Activated CD4-positive, CD25-positive, alpha-beta regulatory T cell treated with anti-CD3 and anti-CD28 coated beads, Interleukin-2, amount 50 U/mL, for 72 hours (primary cell): ENCODE measurements at places on chromosomes 7 and 10.

DNA sequence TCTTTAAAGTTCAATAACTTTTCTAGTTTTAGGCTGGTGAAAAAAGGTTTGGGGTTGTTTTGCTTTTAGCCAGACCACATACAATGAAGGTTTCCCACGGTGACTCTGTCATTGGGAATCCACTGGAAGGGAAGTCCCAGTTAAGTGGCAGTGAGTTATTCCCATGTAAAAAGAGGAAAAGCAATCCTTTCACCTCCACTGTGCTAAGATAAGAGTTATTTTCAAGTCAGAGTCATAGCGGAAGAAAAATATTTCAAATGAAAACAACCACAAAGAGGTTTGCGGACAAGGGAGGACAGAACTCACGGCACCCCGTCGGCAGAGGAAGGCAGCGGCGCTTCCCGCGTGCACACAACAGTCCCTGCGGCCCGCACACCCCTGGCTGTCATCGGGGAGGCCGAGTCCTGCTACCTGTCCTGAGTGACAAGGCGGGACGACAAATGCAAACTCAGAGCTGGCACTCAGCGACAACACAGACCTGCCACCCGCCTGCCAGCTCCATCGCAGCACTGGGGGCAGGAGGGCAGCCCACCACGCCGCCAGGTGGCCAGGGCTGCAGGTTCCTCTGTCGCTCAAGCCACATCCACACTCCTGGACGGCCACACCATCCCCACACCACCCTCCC, 9.3 kb upstream of the PAPOLB start:
- no peak for DNase-seq

GRCh38 chr7:104196161-104196560, 11.7 kb downstream of the ORC5 start:
- no peak for DNase-seq

- no peak for DNase-seq
These were observed 125.7 kb downstream of the ARHGAP22 start for GRCh38 chr10:48478980-48479811.

DNA sequence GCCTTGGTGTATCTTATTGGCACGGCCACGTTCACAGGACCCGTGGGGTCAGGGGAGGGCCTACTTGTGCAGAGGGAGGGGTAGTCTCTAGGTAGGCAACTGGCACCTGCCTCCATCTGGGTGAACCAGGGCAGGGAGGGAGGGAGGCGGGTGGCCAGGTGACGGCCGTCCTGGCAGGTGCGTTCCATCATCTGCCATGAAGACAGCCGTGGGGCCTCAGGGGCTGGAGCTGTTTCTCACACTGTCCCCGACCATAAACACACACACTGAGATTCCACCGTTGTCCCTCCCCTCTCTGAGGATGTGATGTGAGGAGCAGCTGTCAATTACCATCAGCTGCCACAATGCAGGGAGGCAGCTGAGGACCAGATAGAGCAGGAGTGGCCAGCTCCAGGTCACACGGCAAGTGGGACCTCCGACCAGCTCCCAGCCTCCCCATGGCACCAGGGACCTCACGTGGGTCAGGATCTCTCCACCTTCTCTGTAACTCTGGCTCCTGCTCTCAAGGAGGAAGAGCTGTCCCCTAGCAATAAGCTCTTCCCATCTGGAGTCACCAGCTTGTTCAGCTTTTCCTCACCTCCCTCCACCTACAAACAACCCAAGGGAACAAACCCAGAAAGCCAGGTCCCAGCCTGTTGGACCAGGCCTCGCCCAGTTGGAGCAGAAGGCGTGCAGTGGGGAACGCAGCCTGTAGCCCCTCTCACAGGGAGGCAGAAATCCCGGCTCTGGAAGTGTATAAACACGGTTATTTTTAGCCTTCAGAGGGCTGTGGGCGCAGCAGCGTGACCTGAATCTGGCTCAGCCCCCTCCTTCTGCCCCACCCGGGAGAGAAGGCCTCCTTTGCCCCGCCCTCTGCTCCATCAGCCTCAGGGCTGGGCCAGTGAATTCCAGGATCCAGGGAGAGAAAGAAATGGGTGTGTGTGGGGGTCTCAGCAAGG, 33.1 kb downstream of the ZMIZ1 start:
- DNase-seq, result no peak

DNA sequence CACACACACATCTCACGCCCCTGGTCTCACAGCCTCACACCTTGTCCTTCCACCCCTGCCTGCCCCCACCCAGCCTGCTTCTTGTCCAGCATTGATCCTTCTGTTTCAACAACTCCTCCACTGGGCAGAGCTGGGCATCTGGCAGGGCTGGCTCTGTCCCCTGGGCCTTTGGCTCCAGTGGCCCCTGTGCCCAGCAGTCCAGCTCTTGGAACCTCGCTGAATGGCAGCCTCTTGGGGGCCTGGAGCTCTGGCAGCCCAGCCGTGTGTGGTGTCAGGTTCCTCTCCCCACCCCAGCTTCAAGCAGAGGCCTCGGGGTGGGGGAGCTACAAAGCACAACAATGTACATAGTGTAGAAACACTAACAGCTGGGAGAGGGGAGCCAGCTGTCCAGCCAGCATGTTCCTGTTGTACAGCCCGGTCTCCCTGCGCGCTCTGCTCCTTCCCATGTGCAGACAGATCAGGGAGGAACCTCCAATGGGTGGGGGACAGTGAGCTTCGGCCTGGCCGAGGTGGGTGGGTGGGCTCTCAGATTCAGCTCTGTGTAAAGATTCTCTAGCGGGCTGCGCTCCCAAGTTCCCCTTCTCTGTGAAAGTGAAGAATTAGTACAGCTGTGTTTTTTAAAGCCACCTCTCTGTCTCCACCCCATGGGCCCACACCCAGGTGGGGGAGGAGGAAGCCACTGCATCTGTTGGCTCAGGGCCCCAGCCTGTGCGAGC, 19.4 kb downstream of the ZMIZ2 start:
- no peak for DNase-seq

DNA sequence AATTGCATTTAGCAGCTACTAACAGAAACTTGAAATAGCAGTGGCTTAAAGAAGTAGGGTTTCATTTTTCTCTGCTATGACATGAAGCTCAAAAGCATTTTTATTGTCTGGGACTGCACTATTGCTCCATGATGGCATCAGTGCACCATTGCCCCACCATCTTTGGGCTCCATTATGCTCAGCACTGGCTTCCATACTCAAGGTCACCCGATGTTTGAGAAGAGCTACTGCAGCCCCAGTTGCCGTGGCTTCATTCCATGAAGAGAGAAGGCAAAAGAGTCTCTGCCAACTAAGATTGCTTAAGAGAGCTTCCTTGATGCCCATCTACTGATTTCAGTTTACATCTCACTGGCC, 192.2 kb upstream of the LRGUK start:
- no peak for DNase-seq

- DNase-seq, result no peak
These were observed 250.1 kb upstream of the MBL2 start for GRCh38 chr10:53022611-53023088.

DNA sequence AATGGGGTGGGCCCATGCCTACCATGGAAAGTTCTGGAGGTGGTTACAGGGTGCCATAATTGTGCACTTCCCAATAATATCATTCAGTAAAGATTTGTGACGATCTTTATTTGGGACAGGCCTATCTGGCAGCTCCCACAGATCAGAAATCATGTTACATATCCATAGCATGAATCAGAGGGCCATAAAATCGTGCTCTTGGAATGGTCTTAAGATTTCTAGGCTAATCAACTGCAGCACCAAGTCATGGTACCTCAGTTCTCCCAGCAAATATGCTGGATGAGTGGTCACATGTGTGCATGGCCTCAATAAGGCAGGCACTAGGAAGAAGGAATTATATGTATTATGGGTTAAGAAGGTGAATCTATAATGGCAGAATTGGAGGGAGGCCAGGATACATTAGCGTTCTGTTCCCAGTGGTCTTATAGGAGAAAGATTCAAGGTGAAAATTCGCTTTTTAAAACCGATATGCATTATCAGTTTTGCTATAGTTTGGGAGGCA, 134.7 kb downstream of the NRP1 start:
- DNase-seq, result no peak

DNA sequence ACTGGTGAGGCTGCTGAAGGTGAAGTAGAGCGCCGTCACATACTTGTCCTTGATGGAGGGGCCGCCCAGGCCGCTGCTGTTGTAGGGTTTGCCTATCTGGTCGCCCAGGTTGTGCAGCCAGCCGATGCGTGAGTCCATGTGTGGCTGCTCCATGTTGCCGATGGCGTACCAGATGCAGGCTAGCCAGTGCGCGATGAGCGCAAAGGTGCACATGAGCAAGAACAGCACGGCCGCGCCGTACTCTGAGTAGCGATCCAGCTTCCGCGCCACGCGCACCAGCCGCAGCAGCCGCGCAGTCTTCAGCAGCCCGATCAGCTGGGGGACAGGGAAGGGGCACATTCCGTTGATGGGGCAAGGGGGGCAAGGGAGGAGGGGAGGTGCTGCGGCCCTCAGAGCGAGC, 26.6 kb downstream of the KCNH2 start:
- DNase-seq, result no peak

DNA sequence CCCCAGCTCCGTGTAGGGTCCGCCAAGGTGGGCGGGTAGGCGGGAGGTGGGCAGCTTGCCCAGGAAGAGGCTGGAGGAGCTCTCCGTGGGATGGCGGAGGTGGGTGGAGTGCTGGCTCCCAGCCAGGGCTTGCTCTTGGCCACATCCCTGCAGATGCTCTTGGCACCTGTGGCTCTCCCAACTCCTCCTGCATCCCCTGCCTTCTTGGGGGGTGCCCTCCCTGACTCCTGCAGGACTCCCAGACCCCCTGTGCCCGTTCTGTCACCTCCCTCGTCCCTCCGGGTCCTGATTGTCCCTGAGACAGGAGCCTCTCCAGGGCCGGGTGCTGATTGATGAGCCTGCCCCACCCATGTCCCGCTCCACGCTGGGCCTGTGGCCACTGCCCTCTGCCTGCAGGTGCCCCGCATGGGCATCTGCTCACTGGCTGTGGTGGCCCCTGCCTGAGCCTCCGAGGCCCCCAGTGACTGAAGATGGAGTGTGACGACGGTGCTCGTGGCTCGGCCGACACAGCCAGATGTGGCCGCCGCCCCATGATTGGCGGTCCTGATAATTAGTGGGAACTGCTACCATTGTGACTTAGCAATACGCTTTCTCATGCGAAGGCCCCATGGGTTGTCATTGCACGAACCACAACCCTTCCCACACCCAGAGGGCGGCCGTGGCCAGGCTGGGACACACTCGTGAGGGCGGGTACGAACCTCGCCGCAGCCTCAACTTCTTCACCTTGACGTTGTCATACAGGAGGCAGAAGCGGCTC, 23.6 kb downstream of the CFAP46 start:
- DNase-seq, result no peak

- DNase-seq, result no peak
These were observed 28.7 kb downstream of the SLC29A3 start for GRCh38 chr10:71347587-71348395.

DNA sequence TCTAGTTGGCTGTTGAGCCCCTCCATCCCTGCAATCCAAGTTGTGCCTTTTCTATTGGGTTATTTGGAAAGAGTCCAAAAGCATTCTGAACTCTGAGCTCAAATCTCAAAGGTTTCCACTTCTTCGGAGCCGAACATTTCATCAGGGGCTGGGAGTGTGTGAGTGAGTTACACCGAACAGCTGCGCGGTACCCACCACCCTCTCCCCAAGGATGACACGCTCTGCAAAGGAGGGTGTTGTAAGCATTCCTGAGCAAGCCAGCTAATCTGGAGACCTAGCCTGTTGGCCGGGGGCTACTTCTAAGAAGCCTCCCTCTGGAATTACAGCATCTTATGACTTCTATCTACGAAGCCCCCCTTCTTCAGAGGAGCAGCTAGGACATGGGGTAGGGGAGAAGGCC, 270.5 kb downstream of the CREB5 start:
- DNase-seq, result no peak

GRCh38 chr10:76026176-76026771, 594.9 kb downstream of the LRMDA start:
- DNase-seq, result no peak

DNA sequence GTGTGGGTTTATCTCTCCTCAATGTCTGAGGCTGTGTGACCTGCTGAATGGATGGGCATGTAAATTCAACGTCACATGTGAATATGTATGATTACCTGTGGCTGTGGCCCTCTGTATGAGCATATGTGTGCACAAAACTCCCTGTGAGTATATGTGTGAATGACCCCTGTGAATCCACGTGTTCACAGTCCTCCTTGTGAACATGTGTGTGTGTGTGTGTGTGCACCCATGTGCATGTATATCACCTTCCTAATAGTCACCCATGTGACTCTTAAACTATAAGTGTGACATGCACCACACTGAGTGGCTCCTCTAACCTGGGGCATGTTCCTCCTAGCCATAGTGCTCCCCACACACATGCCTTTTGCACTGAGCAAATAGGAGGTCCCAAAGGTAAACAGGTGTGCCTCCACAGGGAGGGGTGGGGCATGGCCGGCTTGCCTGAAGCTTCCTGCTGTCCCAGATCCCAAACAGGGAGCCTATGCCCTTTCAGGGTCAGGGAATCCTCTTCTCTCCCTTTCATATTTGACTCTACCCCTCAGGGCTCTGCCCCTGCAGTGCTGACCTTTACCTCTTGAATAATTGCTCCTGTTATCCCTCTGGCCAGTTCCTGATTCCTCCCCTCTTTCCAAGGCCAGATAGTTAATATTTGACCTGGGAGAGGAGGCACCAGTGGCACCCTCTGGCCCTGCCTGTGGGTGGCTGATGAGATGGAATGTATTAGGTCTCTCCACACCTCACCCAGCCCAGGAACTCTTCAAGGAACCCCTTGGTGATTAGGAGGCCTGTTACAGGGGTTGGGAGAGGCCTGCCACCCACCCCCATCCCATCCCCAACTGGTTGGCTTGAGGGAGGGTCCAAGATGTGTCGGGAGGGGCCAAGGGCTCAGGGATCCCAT, 1.9 kb downstream of the SEMA4G start:
- no peak for DNase-seq

DNA sequence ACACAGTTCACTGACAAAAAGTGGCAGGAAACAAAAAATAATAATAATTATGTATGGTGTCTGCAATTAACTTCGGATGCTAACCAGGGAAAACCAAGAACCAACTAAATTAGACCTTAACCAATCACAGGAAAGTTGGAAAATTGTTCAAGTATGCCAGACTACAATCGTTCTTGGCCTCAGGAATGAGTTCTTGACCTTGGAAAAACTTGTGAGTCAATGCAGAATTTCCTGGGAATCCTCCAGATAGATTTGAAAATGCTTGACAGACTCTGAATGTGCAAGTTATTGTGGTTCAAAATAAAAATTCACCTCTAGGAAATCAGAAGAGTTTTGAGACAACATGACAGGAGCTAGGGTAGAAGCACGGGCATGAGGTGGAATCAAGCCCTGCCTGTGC, 171.5 kb downstream of the C7orf25 start:
- DNase-seq, result no peak

- no peak for DNase-seq
These were observed 240.0 kb downstream of the ARHGAP21 start for GRCh38 chr10:24483701-24484100.

GRCh38 chr10:35754519-35754918, 112.4 kb upstream of the FZD8 start:
- no peak for DNase-seq
